Activated effector memory CD4-positive, alpha-beta T cell treated with anti-CD3 and anti-CD28 coated beads, Interleukin-2, amount 50 U/mL, for 16 hours (primary cell): ENCODE measurements at places on chromosomes 3 and 15.

DNA sequence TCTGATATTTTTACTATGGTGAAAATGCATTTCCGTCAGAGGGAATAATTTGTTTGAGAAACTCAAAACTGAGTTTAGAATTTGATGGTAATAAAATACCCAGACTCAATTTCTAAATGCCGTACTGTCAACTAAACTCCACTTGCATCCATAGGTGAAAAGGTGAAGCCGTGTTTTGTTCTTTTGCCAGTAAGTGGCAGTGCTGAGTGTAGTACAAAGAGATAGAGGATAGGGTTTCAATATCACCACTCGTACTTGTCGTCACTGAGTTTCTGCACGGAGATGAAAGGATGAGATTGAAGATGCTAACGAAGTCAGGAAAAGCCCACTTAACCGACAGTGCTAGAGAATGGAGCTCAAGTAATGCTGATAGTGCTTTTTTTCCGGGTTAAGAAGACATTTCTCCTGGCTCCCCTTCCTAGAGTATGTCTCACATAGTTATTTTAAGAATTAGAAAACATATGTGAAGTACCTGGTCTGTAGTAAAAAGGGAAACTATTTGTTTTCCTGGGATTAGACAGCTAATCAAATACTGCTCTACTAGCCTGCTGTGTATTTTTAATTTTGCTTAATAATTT is 345.1 kb downstream of the IL5RA start:
- no peak for DNase-seq

- DNase-seq = no peak
These were observed 530.8 kb downstream of the DIPK2A start for GRCh38 chr3:144502402-144502801.

- DNase-seq = no peak
These were observed 170.0 kb upstream of the ROBO2 start for GRCh38 chr3:76869726-76870384.

DNA sequence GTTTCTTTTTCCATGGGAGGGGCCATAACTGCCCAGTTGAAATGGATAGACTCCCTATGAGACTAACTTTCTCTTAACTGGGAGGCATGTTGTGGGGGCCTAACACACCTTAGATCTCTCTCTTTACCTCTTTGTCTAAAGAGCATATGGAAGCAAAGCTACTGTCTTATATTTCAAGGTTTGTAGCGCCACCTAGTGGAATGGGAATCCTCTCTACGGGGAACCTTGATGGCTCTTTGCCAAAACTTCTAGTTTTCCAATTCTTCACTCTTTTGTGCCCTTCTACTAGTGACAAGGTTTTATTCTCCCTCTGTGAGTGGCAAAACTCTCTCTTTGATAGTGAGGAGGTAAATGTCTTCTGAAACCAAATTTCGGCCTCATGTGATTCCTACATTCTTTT is 1030.4 kb upstream of the CADM2 start:
- DNase-seq = no peak

- no peak for DNase-seq
These were observed 19.1 kb upstream of the EPB42 start for GRCh38 chr15:43239732-43240491.

- DNase-seq = peak; percentile 21
These were observed 6.7 kb downstream of the COLQ start for GRCh38 chr3:15514663-15515340.

GRCh38 chr3:36957063-36957462 is 12.2 kb upstream of the TRANK1 start:
- DNase-seq = no peak

DNA sequence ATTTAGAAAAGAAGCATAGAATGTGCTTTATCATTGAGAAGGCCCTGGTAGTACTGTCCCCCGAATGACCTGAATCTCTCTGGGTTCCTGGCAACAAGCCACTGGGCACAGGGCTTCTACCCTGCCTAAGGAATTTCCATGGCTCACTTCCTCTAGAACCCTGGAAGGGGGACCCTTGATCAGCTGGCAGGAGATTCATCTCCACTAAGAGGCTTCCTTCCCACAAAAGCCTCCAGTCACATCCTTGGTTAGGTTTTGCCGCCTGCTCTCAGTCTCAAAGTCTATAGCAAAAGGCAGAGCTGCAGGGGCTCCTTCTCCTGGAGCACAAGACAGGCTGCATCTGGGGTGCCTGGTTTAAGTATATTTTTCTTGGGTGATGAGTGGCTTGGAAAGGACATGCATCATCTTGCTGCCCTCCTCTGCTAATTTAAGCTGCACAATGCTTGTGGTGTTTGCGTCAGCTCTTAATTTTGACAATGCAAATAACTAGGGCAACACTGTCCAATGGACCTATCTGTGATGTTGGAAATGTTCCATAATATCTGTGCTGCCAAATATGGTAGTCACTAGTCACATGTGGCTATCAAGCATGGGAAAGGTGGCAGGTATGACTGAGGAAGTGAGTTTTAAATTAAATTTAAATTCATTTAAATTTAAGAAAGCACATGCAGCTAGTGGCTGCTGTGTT is 33.4 kb upstream of the RARRES1 start:
- no peak for DNase-seq

DNA sequence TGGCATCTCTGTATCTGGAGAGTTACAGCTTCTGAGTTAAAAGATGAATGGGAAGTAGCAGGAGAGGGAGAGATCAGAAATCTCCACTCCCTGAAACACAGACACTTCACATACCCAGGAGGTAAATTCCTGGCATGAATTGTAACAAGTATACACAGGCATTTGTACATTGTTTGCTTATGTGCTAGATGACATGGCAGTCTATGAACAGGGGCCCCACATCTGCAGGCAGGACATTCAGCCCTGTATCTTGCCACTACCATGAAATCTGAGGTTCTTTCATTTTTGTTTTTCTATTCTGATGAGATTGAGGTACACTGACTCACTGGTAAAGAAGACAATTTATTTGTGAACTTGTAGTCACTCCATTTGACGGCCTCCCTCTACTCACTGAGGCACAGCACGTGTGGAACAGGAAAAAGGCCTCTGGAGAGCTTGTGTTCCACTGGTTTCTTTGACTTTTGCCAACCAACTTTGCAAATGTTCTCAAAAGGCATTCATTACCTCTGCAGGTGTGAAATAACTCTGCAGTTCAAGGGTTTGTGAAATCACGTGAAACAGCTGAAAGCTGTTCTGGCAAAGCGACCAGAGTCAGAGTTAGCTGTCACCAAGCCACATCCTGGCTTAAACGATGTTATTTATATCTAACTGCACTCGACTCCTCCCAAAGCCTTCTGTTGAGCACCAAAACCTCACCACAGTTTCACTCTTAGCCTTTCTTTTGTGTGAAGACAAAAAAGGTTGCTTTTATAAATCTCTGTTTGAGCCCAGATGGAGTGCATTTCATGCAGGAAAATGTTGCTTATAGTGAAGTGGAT is 401.3 kb upstream of the CFAP20DC start:
- DNase-seq = peak; percentile 75

GRCh38 chr15:78800189-78800588 is 11.1 kb downstream of the ADAMTS7 start:
- no peak for DNase-seq
